Frontal cortex (tissue), 4 donors: ENCODE measurements at places on chromosomes 2 and 18.

DNA sequence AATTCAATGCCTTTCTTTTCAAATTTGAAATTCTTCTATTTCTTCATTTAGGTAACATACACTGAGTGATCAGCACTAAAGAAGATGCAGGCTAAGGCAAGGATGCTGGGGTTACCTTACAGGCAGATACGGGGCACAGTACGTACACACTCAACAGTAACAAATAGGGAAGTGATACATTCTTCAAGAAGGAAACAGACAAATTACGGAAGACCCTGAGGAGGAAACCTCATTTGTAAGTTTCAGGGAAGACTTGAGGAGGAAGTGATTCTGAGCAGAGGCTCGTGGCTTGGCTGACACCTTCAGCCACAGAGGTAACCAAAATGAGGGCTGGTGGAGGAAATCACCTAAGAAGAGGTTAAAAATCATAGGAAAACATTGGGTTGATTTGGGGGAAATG lies 1108.3 kb upstream of the KLHL29 start:
- no peak for DNase-seq

GRCh38 chr2:144511226-144511810 lies 8.6 kb downstream of the ZEB2 start:
- no peak for DNase-seq

DNA sequence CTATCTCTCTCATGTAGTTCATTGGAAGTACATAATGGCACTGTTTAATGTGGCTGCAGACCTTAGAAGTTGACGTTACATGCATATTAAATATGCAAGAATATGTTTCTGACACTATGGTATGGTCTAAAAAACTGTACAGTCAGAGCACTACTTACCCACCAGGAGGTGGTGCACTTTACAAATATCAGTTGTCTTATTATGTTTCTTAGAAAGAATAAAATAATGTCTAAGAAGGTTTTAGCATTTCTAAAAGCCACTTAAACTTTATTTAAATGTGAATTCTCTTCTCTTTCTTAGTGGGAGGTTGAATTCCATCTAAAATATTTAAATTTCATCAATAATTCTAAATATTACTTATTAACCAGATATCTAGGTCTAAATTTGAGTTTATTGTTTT lies 4.3 kb downstream of the TMEFF2 start:
- DNase-seq, result no peak

DNA sequence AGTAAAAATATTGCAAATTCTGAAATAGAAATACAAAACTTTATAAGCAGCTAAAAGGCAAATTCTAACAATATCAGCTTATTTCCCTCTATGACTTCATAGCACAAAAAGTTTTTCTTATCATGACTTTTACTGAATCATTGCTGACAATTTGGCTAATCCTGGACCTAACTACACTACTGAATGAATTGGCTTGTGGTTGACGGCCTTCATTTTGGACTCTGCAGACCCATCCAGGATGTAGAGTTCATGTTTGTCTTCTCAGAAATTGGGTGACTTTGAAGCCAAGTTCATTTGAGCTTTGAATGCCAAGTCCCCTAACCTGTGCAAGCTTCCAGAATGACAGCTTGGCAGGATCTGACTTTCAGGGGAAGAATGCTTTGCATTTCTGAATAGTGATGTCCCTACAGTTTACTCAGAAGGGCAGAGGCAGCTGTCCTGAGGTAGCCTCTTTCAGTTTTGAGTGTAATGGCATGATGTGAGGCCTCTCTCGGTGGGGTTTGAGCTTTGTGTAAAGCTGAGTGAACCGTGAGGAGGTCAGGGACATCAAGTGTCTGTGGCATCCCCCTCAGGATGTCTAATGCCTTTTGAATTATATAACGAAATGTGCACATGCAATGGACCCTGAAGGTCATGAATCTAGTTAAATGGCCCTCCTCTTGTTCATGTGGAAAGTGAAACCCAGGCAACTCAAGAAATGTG lies 48.0 kb downstream of the EFEMP1 start:
- no peak for DNase-seq

DNA sequence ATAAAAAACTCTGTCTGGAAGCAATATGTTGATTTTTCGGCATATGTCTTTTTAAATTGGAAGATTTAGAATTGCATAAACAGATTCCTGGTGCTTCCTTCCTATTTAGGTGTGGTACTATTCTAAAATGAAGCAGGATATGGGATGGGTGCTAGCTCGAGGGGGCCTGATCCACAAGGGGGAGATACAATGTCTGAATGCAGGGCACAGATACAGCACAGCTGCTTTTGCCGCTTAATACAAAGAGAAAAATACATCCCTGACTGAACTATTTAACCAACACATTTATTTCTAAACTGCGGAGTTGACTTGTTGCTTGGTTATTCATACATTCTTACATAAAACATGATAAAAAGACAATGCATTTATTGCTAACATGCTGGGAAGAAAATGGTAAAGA lies 169.1 kb downstream of the TMEFF2 start:
- DNase-seq, result no peak
